ENCODE measurements at places on chromosomes 3 and 15.

DNA sequence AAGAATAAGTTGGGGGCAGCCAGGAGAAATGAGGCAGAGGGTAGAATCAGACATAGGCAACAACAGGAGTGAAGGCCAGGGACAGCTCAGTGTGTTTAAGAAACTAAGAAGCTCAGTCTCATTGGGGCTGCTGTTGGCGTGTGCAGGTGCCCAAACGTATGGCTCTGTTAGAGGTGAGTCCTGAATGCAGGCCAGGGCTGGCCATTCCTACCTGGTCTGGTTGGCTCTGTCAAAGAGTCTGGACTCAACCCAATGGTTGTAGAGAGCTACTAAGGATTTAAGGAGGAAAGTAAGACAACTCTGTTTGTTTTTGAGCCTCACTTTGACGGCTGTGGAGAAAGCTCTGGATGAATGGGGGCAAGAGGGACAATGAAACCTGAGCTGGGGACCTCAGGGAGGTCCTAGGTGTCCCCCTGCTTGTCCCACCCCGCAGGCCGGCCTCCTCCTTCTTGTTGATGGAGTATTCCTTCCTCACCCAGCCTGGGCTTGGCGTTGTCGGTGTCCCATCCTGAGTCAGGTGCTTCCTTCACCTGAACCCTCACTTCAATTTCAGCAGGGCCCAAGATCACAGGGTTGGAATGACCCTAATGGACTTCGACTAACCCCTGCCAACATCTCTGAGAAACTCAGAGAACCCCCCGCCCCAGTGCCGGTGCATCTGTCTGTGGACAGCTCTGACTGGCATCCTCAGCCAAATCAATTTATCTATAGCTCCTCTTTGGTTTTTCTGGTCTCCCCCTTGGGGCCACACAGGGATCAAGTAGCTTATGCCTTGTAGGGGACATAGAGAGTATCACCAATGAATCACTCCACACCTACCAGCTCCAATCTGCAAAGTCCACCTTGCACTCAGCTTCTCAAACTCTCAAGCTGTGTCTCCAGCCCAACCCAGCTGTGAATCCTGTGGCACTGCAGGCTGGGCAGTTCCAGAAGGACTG lies 8.3 kb downstream of the ITGA11 start:
- DNase-seq = no peak

DNA sequence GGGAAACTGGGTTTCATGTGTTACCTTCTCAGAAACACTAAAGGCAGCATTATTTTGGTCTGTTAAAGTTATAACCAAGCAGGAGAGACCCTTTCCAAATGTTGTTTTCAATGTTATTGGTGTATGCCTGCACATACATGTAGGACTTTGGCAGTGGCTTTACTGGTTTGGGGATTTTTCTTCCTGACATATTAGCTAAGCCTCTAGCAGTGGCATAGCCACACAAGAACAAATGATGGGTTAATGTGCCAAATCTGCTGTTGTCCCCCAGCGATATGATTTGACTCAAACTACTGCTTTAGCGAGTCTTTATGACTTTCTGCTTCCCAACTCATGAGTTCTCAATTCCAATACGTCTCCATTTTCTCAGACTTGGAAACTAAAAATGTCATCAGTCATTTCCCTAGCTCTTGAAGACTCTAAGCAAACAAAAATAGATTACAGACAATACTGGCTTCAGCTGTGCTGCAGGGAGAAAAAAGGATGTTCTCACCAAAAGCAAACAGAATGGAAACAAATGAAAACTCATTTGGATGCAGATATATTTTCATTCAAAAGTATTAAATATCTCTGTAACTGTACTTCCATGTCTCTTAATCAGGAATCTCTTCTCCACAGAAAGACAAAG lies 29.6 kb downstream of the TPM1 start:
- DNase-seq = no peak

DNA sequence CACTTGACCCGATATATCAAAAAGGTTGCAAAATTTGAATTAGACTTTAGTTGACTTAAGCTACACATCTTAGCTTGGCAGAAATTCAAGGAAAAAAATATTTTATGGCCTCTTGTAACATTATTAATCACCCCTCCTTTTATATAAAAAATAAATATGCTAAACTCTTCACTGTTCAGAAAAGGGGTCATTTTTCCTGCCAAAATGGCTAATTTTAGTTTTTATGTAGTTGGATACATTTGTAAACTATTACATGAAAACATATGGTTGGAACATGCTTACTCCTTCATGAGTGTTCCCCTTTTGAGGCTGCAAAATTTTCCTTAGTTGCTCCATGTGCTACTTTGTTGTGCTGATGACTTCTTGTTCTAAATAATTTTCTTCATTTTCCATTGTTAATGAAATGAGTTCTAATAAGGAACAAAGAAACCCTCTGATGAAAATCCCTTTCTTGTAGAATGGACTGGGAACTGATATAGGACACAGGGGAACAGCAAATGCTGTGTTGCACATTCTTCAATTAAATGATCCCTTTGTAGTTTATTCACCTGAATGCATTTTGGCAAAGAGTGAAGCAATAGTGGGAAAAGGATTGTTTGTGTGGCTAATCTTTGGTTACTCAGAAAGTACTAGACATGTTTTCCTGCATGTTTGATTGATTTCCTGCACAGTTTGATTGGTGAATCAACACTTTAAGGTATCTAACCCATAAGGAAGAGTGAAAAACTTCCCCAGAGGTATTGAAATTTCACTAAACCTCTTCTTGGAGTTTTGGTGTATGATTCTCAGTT lies 349.3 kb downstream of the TIGIT start:
- DNase-seq = no peak

GRCh38 chr3:153146191-153147053 lies 15.6 kb upstream of the RAP2B start:
- no peak for DNase-seq

DNA sequence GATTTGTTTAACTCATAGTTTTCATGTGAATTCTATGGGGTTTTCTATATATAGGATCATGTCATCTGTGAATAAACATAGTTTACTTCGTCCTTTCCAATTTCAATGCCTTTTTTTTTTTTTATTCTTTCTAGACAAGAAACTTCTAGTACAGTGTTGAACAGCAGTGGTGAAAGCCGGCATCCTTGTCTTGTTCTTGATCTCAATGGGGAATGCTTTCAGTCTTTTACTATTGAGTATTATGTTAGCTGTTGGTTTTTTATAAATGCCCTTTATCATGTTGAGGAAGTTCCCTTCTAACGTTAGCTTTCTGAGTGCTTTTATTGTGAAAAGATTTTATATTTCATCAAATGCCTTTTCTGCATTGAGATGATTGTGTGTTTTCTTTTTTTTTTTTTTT lies 69.0 kb downstream of the SLMAP start:
- no peak for DNase-seq

- DNase-seq = no peak
Observed at GRCh38 chr3:165640970-165641369, 196.3 kb downstream of the BCHE start.
